ENCODE measurements at places on chromosomes 3 and 15.

GRCh38 chr3:193981504-193981903 lies 154.4 kb upstream of the HES1 start:
- DNase-seq: no peak

DNA sequence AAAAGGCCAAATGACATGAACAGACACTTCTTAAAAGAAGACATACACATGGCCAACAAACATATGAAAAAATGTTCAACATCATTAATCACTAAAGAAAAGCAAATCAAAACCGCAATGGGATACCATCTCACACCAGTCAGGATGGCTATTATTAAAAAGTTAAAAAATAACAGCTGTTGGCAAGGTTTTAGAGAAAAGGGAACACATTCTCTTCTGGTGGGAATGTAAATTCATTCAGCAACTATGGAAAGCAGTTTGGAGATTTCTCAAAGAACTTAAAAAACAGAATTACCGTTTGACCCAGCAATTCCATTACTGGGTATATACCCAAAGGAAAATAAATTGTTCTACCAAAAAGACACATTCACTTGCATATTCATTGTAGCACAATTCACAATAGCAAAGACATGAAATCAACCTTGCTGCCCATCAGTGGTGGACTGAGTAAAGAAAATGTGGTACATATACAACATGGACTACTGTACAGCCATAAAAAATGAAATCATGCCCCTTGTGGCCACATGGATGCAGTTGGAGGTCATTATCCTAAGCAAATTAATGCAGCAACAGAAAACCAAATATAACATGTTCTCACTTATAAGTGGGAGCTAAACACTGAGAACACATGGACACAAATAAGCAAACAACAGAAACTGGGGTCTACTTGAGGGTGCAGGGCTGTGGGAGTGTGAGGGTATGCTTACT lies 190.7 kb upstream of the MCTP2 start:
- DNase-seq: no peak

- no peak for DNase-seq
Measured at GRCh38 chr15:58505581-58505980, 73.8 kb downstream of the LIPC start.

DNA sequence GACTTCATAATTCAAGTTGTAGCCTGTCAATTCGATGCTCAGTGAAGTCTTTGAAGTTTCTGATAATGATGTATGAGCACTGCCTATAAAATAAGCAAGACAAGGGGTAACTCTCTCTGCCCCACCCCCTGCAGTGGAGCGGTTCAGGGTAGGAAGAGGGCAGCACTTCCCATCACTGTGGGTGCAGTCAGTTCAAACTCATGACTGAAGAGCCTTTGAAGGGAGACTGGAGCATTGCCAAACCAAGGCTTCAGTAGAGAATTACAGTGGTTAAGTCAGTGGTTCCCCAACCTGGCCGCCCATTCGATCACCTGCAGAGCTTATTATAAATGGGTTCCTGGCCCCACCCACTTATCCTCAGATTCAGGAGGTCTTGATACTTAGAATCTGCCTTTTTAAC lies 190.6 kb downstream of the SHQ1 start:
- DNase-seq: no peak

DNA sequence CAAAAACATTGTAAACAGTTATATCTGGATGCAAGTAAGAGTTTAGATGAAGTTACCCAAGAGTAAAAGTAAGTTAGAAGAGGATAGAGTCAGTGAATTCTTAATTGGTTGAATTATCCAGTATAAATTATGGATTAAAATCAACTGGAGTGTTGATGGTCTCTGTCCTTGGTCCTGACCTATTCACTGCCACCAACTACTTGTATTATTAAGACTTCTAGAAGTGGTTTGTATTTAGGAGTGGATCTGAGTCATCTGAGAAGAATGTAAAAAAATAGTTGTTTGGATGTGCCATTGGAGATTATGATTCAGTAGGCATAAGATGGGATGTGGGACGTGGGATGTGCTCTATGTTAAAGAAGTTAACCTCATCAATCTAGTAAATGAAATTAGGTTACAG lies 86.4 kb downstream of the SYNPR start:
- no peak for DNase-seq

- no peak for DNase-seq
Measured at GRCh38 chr15:90808517-90809235, 59.7 kb upstream of the FURIN start.

DNA sequence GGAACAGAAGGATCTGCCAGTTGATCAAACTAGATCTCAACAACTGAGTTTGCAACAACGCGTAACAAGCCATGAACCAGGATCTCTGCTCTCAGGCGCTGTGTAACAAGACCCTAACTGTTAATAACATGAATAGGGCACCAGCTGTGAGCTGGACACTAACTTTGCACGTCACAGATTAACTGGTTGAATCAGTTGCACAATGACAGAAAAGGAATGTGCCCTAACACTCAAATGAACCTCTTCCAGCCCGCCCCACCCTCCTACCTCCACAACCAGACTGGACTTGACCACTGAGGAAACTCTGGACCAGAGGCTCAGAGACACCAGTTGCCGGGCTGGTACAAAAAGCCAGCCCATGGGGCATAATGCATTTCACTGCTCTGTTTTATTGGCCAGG lies 34.3 kb downstream of the MCF2L2 start:
- no peak for DNase-seq

All from T-helper 1 cell (primary cell).